T-helper 17 cell (primary cell): ENCODE measurements at places on chromosomes 13 and 19.

GRCh38 chr19:7611541-7612279 is 16.0 kb downstream of the CAMSAP3 start:
- H3K27ac ChIP-seq, result no peak overlapping the region
- no peak for DNase-seq
- no peaks in the 10 kb centered on the region for H3K27me3 ChIP-seq
- H3K36me3 ChIP-seq, result no peaks in the 10 kb centered on the region
- no peaks in the 10 kb centered on the region for H3K4me1 ChIP-seq

- no peak overlapping the region for H3K4me3 ChIP-seq
- H3K4me1 ChIP-seq, result no peaks in the 10 kb centered on the region
- no peaks in the 10 kb centered on the region for H3K36me3 ChIP-seq
- no peak overlapping the region for H3K27ac ChIP-seq
These were observed 111.4 kb downstream of the CCNA1 start for GRCh38 chr13:36543671-36544070.

DNA sequence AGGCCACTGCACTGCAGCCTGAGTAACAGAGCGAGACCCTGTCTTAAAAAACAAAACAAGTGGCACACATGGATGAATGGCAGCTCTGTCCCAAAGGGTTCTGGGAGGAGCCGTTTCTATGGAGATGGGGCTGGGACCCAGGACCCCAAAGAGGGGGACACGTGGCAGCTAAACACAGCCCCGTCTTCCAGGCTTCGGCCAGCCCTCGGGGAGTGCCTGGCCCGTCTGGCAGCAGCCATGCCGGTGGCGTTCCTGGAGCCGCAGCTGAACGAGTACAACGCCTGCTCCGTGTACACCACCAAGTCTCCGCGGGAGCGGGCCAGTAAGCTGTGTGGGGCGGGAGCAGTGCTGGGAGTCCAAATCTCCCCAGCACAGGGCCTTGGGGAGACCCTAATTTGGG is 82.4 kb downstream of the RYR1 start:
- H3K36me3 ChIP-seq, result no peaks in the 10 kb centered on the region
- peak overlapping the region; percentile 34 for H3K27ac ChIP-seq
- H3K4me3 ChIP-seq, result no peak overlapping the region
- no peak for DNase-seq
- H3K4me1 ChIP-seq, result peaks cover 10% of the 10 kb centered on the region
- H3K27me3 ChIP-seq, result no peaks in the 10 kb centered on the region

- H3K4me1 ChIP-seq, result peaks cover 8% of the 10 kb centered on the region
- no peak overlapping the region for H3K4me3 ChIP-seq
- no peaks in the 10 kb centered on the region for H3K27me3 ChIP-seq
- no peaks in the 10 kb centered on the region for H3K36me3 ChIP-seq
- no peak for DNase-seq
- H3K27ac ChIP-seq, result peak overlapping the region; percentile 9
These were observed 86.1 kb downstream of the DHRS12 start for GRCh38 chr13:51717786-51718398.

- peak overlapping the region; percentile 86 for H3K4me3 ChIP-seq
- no peaks in the 10 kb centered on the region for H3K36me3 ChIP-seq
- peaks cover 25% of the 10 kb centered on the region for H3K4me1 ChIP-seq
- no peaks in the 10 kb centered on the region for H3K27me3 ChIP-seq
These were observed 3.5 kb downstream of the LYPD5 start for GRCh38 chr19:43798546-43799409.

GRCh38 chr19:41356984-41357739 is 3.4 kb upstream of the TGFB1 start:
- no peaks in the 10 kb centered on the region for H3K27me3 ChIP-seq
- peak overlapping the region; percentile 86 for H3K4me3 ChIP-seq
- H3K27ac ChIP-seq, result peak overlapping the region; percentile 95
- peaks cover 2% of the 10 kb centered on the region for H3K36me3 ChIP-seq

DNA sequence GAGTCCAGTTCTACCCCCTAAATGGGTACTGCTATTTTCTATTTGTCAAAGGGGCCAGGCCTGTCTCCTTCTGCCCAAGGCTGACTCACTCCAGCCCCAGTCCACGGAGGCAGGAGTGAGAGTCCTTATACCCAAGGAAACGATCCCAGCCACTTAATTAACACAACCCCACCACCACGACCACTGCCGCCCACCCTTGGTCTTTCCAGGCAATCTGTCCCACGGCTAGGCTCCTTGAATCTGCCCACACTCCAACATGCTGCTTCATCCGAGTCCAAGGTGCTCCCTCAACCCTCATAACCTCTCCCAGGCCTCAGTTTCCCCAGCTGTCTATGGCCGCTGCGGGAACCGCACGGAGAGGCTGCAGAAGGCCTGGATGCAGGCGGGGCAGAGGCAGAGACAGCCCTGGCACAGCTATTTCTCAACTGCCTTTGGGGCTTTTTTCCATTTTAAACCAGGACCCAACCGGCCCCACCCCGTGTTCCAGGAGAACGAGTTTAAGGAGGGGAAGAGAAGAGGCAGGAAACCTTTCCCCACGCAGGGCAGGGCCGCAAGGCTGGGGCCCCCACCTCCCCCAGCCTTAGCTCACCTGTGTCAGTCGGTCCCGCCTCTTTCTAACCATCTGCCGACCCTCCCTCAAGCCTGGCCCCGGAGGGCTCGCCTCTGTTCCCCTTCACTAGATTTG is 746 bp downstream of the RAB3D start:
- H3K4me3 ChIP-seq, result peak overlapping the region; percentile 87
- peaks cover 13% of the 10 kb centered on the region for H3K4me1 ChIP-seq
- peak overlapping the region; percentile 29 for H3K27ac ChIP-seq
- peaks cover 3% of the 10 kb centered on the region for H3K36me3 ChIP-seq
- H3K27me3 ChIP-seq, result no peaks in the 10 kb centered on the region

GRCh38 chr13:45989607-45990006 is 62.9 kb downstream of the ZC3H13 start:
- H3K27me3 ChIP-seq, result no peaks in the 10 kb centered on the region
- DNase-seq, result no peak
- H3K4me3 ChIP-seq, result no peak overlapping the region

DNA sequence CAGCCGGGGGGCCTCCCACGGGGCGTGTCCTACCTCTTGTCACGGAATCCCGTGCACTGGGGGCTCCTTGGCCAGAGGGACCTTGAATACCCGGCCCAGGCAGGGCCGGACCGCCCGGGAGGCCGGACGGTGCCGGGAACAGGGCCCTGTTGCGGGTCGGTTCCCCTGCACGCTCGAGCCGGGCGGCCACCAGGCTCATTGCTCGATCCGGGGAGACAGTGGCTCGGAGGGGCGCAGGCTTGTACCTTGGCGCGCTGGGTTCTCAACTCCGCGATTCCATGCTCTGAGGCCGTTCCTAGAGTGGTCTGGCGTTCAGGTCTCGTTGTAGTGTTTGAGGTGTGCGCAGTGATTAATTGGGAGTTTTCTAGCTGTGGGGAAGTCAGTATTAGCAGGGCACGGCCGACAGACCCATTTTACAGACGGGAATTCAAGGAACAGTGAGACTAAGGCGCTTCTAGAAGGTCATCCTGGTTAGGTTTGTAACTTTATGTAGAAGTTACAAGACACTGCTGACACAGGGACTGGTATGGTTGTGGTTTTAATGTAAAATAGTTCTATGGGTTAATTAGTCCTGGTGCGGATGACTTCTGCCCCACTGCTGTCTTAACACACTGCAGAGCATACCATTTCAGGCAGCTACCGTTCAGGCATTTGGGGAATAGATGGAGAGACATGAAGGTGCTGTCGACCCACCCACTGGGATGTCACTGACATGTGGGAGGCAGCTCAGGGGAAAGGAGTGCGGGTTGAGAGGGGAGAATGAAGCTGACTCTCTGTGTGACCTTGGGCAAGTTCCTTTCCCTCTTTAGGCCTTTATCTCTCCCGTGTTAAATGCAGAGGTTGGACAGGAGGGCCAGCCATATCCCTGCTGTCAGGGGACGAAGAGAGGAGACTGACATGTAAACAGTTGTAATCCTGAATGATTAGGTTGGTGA is 592 bp downstream of the CLPTM1 start:
- peak overlapping the region; percentile 99 for H3K27ac ChIP-seq
- no peak for DNase-seq
- H3K4me3 ChIP-seq, result peak overlapping the region; percentile 100
- peaks cover 49% of the 10 kb centered on the region for H3K4me1 ChIP-seq
- no peaks in the 10 kb centered on the region for H3K27me3 ChIP-seq
- H3K36me3 ChIP-seq, result peaks cover 8% of the 10 kb centered on the region

- H3K36me3 ChIP-seq, result peaks cover 8% of the 10 kb centered on the region
- H3K4me1 ChIP-seq, result peaks cover 22% of the 10 kb centered on the region
- peak overlapping the region; percentile 74 for H3K27ac ChIP-seq
- DNase-seq, result no peak
- no peaks in the 10 kb centered on the region for H3K27me3 ChIP-seq
These were observed 2.9 kb downstream of the PROSER3 start for GRCh38 chr19:35760711-35761349.

- H3K4me3 ChIP-seq, result peak overlapping the region; percentile 90
- H3K4me1 ChIP-seq, result peaks cover 39% of the 10 kb centered on the region
- H3K27me3 ChIP-seq, result peaks cover 10% of the 10 kb centered on the region
- H3K27ac ChIP-seq, result peak overlapping the region; percentile 56
These were observed 1.2 kb downstream of the KPNA3 start for GRCh38 chr13:49791315-49791710.

DNA sequence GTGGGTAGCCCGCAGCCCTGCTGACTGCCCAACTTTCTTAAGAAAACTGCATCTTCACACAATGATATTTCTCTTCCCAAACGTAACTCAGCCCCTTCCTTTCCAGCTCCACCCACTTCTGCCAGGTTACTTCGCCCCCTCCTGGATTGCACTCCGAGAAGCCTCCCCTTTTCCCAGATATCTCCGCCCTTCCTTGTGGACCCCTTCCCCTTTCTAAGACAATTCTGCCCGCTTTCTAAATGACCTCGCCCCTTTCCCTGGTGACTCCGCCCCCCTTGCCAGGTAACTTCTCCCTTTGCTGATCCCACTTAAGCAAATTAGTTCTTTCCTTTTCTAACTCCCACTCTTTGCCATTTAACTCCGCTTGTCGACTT is 2.6 kb downstream of the VSIG10L start:
- peak overlapping the region; percentile 96 for H3K4me3 ChIP-seq
- peaks cover 10% of the 10 kb centered on the region for H3K27me3 ChIP-seq
- H3K4me1 ChIP-seq, result peaks cover 15% of the 10 kb centered on the region
- H3K27ac ChIP-seq, result peak overlapping the region; percentile 69

DNA sequence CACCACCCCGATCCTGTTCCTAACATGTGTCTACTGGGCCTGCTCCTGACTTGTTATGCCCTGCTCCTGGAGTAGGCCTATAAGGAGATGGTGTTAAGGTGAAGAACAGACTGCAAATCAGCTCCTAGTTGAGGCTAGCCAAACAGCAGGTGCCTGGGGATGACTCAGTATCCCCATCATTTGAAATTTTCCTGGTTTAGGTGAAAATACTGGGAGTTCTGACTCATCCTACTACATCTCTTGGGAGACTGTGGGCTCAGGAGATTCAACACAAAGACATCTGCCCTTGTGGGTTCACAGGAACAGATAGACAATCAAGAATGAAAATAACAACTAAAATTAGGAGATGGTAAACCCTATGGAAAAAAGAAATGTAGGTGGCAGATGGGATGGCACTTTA is 41.2 kb downstream of the BRD4 start:
- no peaks in the 10 kb centered on the region for H3K27me3 ChIP-seq
- H3K36me3 ChIP-seq, result no peaks in the 10 kb centered on the region
- H3K27ac ChIP-seq, result peak overlapping the region; percentile 89
- DNase-seq, result no peak

GRCh38 chr13:111178402-111178801 is 63.3 kb downstream of the ARHGEF7 start:
- H3K4me1 ChIP-seq, result peaks cover 66% of the 10 kb centered on the region
- H3K36me3 ChIP-seq, result no peaks in the 10 kb centered on the region
- no peaks in the 10 kb centered on the region for H3K27me3 ChIP-seq

GRCh38 chr13:53601113-53601512 is 572.5 kb downstream of the OLFM4 start:
- H3K36me3 ChIP-seq, result no peaks in the 10 kb centered on the region
- no peaks in the 10 kb centered on the region for H3K4me1 ChIP-seq
- DNase-seq, result no peak
- no peak overlapping the region for H3K27ac ChIP-seq

GRCh38 chr13:109146912-109147647 is 517.7 kb downstream of the MYO16 start:
- H3K4me1 ChIP-seq, result peaks cover 2% of the 10 kb centered on the region
- no peak for DNase-seq
- no peak overlapping the region for H3K27ac ChIP-seq
- no peaks in the 10 kb centered on the region for H3K36me3 ChIP-seq

- H3K4me1 ChIP-seq, result no peaks in the 10 kb centered on the region
- no peaks in the 10 kb centered on the region for H3K36me3 ChIP-seq
- DNase-seq, result no peak
- no peak overlapping the region for H3K4me3 ChIP-seq
- no peaks in the 10 kb centered on the region for H3K27me3 ChIP-seq
These were observed 647.1 kb downstream of the DACH1 start for GRCh38 chr13:71219698-71220415.

DNA sequence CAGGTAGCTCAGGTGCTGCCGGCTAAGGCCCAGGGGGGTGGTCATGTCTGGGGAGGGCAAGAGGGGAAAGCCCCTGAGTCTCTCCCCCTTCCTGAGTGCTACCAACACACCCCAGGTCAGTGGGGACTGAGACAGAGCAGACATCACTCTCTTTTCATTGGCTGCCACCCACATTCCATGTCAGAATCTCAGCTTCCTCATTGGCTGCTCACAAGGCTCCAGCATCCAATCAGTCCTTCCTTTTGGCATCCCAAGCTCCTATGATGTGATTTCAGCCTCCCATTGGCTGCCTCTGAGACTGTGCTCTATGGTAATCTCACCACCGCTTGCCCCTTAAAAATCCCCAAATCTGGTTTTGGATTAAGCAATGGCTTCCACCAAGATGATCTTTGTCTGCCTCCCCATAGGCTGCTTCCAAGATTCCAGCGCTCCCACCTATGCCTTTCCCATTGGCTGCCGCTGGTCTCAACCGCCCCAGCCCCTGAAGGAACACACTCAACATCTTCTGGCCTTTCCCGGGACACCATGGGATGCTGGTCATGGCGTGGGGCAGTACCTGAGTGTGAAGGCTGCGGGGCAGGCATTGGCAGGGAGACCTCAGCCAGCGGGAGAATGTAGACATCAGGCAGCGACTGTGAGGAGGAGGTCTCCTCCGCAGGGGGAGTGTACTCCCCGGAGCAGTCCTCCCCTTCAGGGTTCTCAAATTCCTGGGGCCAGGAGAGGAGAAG is 2.0 kb downstream of the LMTK3 start:
- no peak for DNase-seq
- no peak overlapping the region for H3K4me3 ChIP-seq
- H3K27me3 ChIP-seq, result no peaks in the 10 kb centered on the region
- H3K27ac ChIP-seq, result no peak overlapping the region
- H3K4me1 ChIP-seq, result peaks cover 15% of the 10 kb centered on the region
- peaks cover 4% of the 10 kb centered on the region for H3K36me3 ChIP-seq

- H3K27me3 ChIP-seq, result no peaks in the 10 kb centered on the region
- peak; percentile 59 for DNase-seq
- no peaks in the 10 kb centered on the region for H3K36me3 ChIP-seq
- H3K27ac ChIP-seq, result no peak overlapping the region
- H3K4me3 ChIP-seq, result no peak overlapping the region
These were observed 40.2 kb downstream of the SMIM24 start for GRCh38 chr19:3440082-3440481.
